ENCODE measurements at places on chromosomes 2 and 18.

- no peak for DNase-seq
Observed at GRCh38 chr2:5594249-5594695, 97.9 kb upstream of the SOX11 start.

DNA sequence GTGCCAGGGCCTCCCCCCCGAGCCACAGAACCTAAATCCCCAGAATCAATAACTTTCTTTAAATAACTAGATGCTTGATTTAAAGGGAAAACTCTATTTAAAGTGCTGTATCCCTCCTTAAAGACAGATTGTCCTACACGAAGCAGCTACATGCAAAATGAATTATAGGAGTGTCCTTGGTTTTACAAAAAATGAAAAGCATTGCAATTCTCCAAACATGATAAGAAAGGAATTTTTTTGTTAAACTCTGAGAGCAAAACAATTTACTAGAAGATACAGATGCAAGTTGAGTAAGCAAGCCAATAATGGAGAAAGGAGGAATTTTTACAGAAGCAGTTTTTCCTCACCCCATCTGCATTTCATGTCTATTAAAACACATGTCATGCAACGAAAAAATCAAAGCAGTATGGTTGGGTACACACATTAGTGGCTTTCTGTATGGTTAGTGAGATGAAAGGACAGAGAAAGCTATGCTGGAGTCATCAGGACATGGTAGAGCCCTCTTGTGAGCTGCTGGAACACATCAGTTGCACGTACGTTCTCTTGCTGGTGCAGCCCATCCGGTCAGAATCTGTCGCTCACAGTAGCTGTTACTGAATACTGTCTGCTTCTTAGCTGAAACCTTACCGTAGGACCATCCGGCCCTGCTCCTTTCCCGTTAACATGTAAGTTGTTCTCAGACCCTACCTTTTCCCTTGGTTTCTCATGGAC is 25.9 kb upstream of the STEAP3 start:
- DNase-seq = no peak

DNA sequence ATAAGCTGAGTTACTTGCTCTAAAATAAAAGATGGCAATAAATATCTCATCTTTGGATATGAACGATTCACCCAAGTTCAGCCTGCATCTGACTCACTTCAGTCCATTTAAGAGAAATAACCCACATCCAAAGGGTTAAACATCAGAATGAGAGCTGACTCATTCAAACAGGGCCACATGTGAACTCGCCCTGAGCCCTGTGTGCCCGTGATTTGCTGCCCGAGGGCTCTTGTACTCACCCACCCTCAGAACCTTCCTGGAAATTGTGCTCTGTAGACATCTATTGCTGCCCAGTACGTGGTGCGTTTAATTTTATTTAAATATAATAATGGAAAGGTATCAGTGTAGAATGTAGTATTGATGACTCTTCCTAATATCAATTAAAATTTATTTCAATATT is 66.9 kb upstream of the RBM44 start:
- peak; percentile 85 for DNase-seq

DNA sequence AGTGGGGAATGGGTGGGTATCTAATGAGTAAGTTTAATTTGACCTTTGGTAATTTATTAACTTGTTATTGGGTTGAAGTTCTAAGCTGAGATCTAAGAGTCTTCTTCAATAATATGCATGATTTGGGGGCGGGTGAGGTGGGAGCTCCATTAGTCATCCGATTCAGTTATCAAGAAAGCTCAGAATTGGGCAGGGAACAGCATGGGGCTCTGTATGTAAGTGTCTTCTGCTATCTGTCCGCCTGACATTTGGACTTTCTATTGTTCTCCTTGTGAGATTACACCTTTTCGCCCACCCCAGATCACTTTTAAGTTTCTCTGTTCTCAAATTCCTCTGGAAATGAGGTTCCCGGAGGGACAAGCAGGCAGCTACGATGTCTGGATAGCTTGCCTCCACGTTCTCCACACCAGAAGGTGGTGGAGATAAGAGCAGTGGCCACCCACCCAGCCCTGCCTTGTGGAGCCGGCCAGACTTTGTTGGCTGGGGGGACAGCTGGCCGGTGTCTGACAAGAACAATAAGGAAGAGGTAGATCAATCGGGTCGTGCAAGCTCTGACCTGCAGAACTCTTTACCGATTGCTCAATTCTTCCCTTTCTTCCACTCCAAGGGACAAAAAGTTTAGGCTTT is 75.5 kb upstream of the GATA6 start:
- no peak for DNase-seq

GRCh38 chr2:101153077-101153707 is 2.0 kb upstream of the TBC1D8 start:
- DNase-seq = no peak

DNA sequence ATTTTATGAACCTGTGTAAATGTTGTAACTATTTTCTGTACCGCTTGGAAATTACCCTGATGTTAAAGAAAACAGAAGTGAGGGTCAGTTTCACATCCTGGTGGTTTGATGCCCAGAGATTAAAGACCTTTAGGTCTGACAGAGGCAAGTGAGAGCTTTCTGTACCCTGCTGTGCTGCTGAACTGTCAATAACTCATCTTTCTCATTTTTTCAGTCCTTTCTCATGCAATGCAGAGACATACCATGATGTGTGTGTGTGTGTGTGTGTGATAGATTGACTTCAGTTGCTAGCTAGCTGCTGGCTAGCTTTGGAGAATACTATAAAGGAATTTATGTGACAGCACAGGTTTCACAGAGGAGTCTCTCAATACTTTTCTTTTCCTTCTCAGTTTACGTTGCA is 2025.6 kb upstream of the LRRTM1 start:
- no peak for DNase-seq

- no peak for DNase-seq
Observed at GRCh38 chr2:195338856-195339255, 318.2 kb upstream of the SLC39A10 start.

DNA sequence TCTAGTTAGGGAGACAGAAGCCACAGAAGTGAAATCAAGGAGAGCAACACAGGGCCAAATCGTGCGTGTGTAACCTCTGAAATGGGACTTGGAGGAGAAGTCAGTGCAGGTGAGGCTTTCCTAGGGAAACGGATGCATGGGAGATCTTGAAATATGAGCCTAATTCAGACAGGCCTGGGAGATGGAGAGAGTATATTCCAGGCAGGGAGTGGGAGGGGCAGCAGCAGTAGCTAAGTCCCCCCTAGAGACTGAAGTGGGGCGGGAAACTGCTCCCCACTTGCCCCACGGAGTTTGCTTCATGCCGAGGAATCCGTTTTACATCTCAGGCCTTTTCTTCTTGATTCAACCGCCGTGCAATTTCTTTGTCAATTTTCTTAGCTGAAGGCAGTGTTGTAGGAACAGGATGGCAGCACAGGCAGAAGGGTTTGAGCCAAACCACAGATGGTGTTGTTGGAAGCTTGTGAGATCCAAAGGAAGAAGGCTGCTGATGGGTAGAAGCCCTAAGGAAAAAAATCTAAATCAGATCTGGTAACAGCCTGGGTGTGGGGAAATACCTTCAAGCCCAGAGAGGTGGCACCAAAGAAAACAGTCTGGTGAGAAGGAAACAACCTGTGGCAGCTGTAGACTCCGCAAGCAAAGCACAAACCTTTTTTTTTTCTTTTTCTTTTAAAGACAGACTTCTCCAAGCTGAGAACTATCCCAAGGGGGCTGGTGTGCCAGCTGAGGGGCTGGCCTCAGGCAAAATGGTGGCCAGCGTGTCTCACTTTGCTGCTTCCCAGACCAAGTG is 40.2 kb downstream of the EPAS1 start:
- no peak for DNase-seq

- DNase-seq = no peak
Observed at GRCh38 chr2:213834746-213835145, 550.5 kb downstream of the SPAG16 start.

- no peak for DNase-seq
Observed at GRCh38 chr2:96146153-96146880, 1.1 kb upstream of the DUSP2 start.

GRCh38 chr2:148201075-148202004 is 180.4 kb downstream of the MBD5 start:
- peak; percentile 39 for DNase-seq

DNA sequence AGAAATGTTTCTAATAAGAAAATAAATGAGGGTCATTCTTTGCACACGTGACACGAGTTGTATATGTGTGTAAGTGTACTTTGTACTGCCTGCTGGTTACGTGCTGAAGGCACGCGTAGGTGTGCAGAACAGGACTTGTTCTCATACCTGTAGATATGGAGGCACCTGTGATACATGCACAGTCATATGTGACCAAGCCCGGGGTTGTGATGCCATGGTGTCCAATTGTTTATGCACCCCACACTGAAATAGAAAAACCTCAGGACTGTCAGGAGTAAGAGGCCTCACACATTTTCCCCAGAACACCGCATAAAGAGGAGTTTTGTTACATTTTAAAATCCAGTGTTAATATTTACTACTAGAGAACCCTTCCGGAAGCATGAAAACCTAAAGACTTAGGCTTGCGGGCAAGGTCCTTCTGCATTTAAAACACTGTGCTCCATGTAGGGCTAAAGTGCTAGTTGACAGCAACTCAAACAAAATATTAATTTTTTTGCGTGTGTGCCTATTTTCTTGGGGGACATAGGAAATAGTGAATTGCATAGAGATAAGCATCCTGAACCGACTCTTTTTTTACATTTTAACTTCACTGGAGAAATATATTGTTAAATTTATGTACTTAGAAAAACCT is 9.3 kb downstream of the TSHZ1 start:
- DNase-seq = peak; percentile 58

DNA sequence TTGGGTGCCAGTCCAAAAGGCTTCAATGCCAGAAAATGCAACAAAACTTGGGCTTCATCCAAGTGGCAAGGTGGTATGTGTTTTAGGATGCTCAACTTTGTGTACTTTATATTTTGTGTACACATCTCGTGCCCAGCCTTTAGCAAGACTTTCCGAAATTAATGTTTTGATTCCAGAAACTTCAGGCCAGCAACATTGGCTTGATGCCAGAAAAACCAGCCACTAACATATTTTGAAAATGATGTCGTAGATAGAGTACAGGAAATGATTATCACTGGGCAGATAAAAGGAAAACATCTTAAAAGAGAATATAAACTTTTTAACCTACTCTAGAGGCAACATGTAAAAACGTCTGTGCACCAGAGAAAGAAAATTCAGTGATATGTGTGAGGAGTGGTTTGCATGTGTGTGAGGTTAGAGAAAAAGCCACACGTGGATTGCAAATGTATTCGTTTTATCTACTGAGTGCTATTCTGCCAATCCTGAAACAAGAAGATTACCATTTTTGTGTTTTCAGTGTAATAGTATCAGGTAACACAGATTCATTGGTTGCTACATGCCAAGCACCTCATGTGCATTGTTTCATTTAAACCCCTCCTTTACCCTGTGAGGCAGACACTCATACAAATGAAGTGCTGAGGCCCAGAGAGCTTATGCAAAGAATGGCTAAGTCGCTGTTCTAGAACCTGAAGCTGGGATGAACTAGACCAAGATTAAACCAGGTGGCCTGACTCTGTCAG is 264.8 kb downstream of the C1D start:
- DNase-seq = peak; percentile 32

GRCh38 chr2:234437642-234438304 is 59.1 kb downstream of the ARL4C start:
- peak; percentile 73 for DNase-seq

DNA sequence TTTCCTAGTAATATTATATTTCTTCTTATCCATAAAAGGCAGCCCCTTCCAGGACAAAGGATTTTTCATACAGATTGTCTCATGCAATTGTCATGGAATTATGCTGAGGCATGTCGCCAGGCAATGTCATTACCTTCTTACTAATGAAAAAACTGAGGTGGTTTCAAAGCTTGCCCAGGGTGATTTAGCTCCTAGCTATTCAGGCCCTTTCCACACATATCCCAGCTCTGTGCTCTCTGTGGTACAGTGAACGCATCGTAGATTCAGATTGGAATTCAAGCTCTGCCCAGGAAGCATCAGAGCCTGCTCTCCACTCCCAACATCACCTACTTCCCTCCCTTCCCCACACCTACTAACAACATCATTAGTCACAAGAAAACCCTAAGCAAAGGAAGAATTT is 60.1 kb downstream of the ATP8B1 start:
- DNase-seq = peak; percentile 44

Measured in NCI-H69 (cell line).